Fibroblast of skin of right biceps (primary cell): ENCODE measurements at places on chromosomes 5 and 9.
A peak's percentile ranks its signal among the peaks of the same experiment; 100 is the strongest.

GRCh38 chr5:64632251-64632650, 58.1 kb upstream of the SHISAL2B start:
- DNase-seq: no peak

- DNase-seq: peak; percentile 82
Measured at GRCh38 chr5:133993185-133993936, 11.4 kb downstream of the VDAC1 start.

- DNase-seq: no peak
Measured at GRCh38 chr5:100889165-100889743, 13.8 kb downstream of the ST8SIA4 start.

DNA sequence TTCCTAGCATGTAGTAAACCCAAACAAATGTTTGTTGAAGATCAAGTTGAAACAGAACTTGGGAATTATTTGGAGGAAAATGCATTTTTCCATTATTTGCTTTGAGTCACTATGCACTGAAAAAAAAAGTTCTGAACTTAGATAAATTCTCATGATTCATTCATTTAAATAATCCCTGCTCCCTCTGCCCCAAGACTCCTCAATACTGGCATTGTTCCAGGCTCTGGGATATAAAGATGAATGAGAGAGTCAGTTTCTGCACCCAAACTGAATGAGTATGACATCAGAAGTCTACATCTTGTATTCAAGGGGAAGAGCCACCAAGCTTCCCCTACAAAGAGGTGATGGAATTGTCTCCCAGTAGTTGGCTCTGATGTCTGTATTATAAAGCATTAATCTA, 123.9 kb downstream of the SEC61B start:
- DNase-seq: peak; percentile 92

- peak; percentile 56 for DNase-seq
Measured at GRCh38 chr9:101453776-101454570, 18.4 kb upstream of the ALDOB start.

- peak; percentile 8 for DNase-seq
Measured at GRCh38 chr9:37839496-37840461, 39.2 kb downstream of the DCAF10 start.

DNA sequence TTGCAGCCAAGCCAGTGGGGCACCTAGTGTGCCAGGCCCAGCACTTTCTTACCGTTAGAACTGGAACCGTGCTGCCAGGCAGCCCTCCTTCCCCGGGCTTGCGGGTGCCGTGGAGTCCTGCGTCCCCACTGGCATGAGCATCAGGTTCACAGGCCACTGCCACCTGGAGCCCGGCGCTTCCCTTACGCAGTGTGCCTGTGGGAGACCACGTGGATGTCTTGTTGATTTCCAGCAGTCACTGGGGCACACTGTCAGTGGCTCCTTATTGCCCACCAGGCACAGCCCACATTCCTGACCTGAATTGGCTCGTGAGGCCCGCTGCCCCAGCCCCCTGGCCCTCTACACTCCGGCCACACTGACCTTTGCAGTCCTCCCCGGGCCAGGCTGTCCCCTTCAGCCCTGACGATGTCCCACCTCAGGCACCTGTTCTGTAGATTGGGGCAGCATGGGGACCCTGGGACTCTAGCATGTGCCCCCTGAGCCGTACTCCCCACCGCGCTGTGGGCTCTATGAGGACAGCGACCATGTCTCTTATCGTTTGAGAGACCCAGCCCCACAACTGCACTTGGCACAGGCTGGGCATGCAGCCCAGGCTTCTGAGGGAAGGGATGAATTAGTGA, 10.4 kb upstream of the CEL start:
- DNase-seq: no peak

DNA sequence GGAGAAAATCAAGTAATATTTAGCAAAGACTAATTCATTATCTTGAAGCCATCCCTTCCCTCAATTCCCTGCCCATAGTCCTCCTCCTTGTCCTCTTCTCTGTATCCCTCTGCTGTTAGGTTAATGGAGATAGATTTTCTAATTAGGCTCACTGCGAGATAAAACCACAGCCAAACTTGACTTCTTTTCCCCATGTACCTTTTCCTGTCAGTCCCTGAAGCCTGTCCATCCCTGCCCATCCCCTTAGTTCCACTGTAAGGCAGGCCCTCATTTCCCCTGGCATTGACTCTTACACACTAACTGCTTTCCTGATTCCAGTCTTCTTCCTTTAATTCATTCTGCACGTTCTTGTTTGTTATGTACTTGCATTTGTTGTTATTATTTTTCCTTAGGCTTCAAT, 1.2 kb downstream of the TLR4 start:
- no peak for DNase-seq

DNA sequence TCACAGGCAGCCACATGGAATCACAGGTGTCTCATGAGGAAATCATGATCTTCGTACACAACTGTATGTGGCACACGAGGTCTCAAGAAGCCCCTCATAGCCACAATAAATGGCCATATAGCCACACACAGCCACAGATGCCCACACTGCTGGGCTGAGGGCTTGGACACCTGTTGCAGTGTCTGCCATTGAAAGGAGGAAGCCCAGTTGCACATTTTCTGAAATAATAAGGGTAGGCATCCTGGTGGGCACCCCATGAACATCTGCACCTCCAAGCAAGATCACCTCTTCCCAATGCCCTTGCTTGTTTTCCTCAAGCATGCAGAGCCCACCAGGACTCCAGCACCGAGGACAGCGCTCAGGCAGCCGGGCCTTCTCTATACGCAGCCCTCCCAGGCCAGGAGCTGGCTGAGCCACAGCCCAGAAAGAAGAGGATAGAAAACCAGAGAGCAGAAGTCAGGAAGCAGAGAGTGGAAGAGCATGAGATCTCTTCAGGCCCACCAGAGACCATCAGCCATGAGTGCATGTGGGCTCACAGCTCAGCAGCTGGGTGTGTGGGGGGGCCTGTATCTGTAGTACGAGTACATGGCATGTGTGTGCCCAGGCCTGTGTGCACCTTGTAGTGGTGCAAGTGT, 1.0 kb upstream of the ACSL6 start:
- DNase-seq: peak; percentile 64

DNA sequence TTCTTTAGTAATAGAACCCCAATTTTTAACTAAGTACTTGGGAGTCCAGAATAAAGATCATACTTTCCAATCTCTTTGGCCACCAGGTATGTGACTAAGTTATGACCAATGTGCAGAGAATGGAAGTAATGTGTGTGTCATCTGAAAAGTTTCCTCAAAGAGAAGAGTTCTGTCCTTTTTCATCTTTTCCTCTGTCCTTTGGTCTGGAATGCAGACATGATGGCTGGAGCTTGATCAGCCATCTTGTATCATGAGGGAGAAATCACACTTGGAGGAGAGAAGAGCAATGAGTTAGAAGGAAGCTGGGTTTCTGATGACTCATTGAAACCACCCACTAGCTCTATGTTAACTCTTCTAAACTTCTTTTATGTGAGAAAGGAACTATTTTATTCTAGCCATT, 5.5 kb upstream of the CPEB4 start:
- DNase-seq: peak; percentile 48

DNA sequence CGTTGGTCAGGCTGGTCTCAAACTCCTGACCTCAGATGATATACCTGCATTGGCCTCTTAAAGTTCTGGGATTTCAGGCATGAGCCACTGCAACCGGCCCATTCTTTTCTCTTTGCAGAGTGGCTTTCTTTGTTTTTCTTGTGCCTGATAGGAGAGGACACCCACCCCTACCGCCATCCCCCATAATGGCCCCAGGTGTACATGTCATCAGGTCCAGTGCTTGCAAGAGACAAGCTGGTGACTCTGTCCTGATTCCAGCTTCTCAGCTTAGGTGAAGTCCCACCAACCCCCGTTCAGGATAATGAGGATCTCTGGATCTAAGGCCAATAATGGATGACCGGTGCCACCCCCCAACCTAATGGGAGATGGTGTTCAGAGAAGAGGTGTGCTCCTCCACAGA, 2.3 kb upstream of the AIF1L start:
- no peak for DNase-seq

GRCh38 chr9:133049043-133049442, 12.7 kb upstream of the CEL start:
- DNase-seq: no peak

DNA sequence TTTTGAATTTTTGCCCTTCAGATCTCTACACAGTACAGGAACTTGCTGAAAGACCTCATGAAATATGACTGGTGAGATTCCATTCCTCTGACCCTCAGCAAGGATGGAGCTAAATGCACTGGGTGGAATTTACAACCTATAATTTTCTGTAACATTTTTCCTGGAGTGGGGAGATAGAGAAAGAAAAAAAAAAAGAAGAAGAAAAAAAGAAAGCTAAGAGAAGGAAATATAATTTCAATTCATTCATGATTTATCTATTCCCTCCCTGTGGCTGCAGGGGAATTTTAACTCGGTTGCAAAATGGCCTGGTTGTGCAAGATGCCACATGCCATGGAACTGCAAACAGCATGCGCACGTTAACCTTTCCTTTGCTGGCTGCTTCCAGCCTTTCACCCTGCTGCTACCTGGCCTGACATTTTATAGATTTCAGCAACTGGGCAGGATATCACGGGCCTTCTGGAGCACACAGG, 155.4 kb downstream of the FSTL4 start:
- peak; percentile 41 for DNase-seq

DNA sequence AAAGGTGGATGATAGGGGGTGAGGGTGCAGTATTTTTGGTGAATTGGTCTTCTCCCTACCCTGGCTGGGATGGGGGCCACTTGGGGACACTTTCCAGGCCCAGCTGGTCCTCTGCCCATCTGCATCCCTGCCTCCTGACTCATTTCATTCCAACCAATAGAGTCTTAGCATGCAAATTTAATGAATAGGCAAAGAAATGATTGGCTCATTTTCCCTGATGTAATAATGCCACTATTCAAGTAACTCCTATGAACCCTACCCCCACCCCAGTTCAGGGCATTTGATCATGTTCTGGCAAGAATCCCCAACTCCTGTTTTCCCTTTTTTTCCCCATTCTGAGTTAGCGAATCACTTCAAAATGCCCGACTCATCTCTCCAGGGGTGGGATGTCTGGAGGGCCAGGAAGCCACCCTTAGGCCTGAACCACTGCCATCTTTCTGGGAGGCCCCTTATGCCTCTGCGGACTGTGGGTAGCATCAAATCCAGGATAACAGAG, 56.7 kb downstream of the PCDH1 start:
- DNase-seq: peak; percentile 97

DNA sequence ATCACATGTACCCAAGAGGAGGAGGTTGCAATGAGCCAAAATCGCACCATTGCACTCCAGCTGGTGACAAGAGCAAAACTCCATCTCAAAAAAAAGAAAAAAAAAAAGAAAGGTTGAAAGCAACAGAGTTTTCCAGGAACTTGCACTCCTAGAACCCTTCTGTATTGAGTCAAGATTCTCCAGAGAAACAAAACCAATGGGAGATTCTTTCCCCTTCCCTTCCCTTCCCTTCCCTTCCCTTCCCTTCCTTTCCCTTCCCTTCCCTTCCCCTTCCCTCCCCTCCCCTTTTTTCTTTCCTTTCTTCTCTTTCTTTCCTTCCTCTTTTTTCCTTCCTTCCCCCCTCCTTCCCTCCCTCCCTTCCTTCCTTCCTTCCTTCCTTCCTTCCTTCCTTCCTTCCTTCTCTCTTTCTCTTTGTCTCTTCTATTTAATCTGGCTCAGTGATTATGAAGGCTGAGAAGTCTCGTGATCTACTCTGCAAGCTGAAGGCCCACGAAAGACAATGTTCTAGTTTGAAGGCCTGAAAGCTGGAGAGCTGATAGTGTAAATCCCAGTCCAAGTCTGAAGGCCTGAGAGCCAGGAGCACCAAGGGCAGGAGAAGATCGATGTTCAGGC, 59.6 kb upstream of the CNTLN start:
- DNase-seq: no peak

- DNase-seq: peak; percentile 74
Measured at GRCh38 chr9:70438341-70438928, 24.0 kb upstream of the KLF9 start.

GRCh38 chr9:135752281-135753204, 50.6 kb downstream of the KCNT1 start:
- no peak for DNase-seq

DNA sequence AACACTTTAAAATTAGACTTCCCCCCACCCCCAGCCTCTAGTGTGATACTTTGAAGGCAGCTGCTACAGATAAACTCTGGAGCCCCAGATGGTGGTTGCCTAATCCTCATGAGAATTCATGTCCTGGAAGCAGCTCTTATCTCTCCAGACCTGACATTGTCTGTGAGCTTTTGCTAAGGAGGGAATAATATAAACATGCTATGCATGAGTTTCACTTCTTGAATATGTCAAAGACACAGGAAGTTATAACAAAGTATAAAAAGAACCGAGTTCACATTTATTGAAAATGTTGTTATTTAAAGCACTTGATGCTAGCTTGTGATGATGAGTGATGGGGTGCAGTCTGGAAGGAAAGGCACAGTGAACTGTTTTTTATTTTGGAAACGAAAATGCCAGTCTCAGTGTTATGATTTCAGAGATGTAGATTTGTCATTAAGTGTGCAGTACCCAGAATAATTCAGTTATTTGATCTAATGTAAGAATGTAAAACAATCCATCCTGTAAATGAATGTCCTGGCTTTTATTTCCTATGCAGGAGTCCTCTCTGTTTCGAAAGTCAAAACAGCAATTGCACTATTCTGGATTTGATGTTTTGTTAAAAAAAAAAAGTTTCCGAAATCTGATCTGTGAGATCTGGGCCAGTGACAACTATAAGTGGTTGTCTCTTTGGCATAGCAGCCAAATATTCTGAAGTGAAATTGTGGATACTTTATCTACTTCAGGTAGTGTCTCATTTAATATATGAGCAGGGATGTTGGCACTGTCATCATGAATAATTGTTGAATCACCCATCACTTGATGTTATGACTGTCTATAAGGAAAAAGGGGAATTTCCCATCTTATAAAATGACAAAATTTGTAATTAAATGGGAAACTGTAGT, 77.0 kb downstream of the ZCCHC7 start:
- DNase-seq: peak; percentile 16

GRCh38 chr5:170276140-170276539, 21.4 kb downstream of the LCP2 start:
- no peak for DNase-seq

DNA sequence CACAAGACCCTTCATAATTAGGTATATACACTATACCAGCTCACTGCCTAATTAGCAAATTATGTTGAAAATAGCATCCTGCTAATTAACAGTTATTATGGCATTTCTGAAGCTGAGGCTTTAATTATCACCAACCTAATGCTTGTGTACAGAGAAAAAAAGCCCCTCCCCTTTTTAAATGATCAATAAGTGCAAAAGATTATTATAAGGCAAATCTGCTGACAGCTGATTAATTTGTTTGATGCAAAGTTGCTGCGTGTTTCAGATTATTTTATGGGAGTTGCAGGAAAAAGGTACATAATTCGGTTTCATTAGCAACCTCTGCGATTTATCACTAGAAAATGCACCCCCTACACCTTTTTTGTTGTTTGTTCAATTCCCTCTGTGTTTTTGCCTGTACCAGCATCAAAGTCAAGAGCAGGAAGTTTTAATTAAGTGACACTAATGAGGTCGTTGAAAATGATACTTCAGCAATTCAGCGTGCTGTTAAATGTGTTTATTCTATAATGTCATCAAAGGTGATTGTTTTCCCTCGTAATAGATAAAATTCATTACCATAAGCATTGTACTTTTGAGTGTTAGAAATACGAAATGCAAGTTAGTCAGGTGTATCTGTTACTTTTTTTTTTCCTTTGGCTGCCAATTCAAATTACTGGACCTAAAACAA, 170.0 kb downstream of the EBF1 start:
- no peak for DNase-seq

GRCh38 chr9:92780206-92780605, 15.6 kb upstream of the BICD2 start:
- DNase-seq: no peak
